ENCODE measurements at places on chromosomes 13 and 19.

DNA sequence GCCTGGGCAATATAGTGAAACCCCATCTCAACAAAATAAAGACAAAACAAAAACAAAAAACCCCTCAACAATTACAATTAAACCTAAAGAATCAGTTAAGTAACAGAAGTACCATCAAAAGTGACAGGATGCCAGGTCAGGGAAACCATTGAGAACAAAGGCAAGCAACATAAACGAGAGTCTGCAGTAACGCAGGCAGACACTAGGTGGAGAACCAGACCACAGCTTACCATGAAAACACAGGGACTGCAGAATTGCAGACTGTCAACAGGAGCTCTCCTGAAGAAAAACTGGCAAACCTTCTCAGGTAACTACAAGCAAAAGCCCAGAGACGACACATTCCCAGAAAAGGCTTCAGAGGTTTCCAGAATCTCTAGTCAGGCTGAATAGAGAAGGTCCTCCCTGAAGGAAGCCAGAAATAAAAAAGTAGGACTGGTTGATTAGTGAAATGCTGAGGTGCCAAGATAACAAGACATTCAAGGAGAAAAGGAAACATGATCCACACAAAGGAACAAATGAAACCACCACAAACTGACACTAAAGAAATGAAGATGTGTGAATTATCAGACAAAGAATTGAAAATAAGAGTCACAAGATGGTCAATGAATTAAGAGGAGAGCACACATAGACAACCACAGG is 2.2 kb upstream of the ZNF665 start:
- no peak for DNase-seq

DNA sequence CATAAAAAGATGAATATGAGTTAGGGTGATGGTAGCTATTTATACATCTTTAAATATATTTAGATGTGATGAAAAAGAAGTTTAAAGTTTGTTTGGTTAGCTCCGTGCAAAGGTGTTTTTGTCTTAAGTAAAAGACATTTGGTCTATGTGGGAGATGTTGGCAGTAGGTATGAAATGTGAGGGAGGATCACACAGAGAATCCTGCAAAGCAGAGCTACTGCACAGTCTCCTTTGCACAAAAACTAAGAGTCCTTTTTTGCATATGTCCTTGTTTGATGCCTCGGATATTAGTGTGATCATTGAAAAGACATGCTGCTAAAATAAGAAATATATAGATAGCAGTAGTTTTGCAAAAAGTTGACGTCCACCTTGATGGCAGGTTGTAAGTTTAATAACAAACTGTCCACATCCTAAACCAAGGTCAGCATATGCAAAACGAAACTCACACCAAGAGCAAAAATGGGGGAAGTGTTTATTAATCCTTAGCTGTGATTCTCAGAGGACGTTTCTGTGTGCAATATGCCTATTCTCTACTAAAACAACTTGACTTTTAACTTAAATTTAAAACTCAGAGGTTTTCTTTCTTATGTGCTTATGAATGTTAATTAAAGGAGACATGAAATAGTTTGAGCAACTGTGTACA is 870.1 kb downstream of the PCDH9 start:
- DNase-seq, result no peak

DNA sequence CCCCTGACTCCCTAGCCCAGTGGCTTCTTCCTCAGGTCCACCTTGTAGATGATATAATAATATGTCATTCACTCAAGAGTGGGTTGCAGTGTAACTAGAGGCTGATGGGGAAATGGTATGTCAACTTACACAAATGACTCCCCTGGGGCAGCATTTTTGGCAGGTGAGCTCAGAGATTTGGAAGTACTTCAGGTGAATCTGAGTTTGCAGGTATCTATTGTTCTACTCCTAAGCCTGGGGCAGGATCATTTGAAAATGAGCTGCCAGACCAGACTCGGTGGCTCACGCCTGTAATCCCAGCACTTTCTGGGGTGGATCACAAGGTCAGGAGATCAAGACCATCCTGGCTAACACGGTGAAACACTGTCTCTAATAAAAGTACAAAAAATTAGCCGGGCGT is 11.6 kb upstream of the CNMD start:
- DNase-seq, result no peak

DNA sequence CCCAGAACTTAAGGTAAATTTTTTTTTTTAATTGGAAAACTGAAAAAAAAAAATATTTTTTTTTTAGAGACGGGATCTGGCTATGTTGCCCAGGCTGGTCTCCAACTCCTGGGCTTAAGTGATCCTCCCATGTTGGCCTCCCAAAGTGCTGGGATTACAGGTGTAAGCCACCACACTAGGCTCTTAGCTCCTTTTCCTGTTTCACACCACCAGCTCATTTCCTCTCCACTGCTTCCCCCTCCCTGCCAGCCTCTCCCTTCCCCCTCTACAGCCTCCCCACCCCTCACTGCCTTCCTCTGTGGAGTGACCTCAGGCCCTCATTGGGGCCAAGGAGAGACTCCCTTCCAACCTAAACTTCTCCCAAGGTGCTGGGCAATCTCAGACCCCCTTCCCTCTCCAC is 4.2 kb upstream of the GIPR start:
- DNase-seq, result no peak

GRCh38 chr13:71861769-71862458 is 5.1 kb downstream of the DACH1 start:
- DNase-seq, result no peak
